ENCODE measurements at places on chromosomes 11 and 22.

DNA sequence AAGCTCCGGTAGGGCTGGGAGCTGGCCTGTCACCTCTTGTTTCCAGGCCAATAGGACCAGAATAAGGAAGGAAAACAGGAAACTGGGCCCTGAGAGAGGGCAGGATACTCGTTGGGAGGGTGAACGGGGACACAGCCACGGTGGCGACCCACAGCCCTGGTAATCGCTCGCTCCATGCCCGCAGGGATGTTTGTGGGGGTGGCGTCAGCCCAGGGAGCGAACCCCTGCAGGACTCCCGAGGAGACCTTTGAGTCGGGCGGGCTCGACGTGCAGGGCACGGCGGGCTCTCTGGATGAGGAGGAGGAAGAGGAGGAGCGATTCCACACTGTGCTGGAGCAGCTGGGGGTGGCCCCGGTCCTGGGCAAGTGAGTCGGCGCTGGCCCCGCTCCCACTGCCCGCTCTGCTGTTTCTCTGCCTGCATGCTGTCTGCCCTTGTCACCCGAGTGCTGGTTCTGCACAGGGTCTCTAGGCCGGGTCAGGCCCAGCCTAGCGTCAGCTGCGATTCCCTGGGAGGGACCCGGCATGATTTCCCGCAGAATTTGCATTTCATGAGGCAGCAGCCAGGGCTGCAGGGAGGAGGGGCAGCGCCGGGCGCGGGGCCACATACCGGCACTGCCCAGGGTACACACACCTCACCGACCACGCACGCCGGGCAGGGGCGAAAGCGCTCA lies 1.6 kb downstream of the CRACR2B start:
- no peak for DNase-seq

DNA sequence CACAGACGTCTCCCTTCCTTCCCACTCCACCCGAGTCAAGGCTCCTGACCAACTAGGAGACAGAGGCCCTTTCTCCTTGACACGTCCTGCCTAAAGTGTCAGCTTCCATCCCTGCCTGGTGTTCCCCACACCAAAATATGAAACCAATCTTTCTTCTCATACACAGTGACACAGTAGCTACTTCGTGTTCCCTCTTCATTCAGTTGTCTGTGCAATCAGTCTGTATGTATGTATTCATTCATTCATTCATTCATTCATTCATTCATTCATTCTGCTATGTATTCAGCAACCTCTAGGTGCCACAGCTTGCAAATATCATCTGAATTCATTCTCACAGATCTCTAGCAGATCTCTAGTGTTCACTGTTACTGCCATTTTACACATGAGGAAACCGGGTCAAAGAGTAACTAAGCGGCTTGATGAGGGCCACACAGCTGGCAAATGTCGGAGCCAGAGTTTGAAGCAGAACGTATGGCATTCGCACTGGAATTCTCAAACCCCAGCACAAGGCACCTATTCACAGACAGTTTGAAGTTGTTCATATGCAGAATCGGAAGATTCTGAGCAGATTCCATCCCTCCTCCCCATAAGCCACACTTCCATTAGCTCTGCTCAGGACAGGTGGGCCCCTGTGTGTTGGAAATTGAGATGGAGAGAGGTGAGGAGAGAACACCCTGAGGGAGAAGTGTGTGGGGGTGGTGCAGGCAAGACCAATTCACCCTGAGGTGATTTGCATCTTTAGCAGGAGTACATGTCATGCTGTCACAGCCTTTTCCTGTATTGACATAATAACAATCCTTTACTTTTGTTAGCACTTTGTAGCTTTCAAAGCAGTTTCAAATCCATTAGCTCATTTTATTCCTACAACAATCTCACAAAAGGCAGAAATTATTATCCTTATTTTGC lies 275.7 kb downstream of the ST3GAL4 start:
- DNase-seq = no peak

DNA sequence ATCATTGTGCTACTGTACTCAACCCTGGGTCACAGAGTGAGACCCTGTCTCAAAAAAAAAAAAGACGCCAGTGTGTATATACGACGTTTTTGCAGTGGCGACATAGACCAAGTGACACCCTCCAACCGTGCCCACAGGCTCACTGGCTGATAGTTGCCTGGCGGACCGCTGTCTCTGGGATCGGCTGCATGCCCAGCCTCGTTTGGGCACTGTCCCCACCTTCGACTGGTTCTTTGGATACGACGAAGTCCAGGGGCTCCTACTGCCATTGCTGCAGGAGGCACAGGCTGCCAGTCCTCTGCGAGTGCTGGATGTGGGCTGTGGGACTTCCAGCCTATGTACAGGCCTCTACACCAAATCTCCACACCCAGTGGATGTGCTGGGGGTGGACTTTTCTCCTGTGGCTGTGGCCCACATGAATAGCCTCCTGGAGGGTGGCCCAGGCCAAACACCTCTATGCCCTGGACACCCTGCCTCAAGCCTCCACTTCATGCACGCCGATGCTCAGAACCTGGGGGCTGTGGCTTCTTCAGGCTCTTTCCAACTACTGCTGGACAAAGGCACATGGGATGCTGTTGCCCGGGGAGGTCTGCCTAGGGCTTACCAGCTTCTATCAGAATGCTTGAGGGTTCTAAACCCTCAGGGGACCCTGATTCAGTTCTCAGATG lies 1.3 kb downstream of the CSKMT start:
- no peak for DNase-seq

- no peak for DNase-seq
Observed at GRCh38 chr11:101061606-101062005, 68.0 kb downstream of the PGR start.

- no peak for DNase-seq
Observed at GRCh38 chr11:22703040-22703439, 36.6 kb downstream of the GAS2 start.
